ENCODE measurements at places on chromosomes 12 and 14.

DNA sequence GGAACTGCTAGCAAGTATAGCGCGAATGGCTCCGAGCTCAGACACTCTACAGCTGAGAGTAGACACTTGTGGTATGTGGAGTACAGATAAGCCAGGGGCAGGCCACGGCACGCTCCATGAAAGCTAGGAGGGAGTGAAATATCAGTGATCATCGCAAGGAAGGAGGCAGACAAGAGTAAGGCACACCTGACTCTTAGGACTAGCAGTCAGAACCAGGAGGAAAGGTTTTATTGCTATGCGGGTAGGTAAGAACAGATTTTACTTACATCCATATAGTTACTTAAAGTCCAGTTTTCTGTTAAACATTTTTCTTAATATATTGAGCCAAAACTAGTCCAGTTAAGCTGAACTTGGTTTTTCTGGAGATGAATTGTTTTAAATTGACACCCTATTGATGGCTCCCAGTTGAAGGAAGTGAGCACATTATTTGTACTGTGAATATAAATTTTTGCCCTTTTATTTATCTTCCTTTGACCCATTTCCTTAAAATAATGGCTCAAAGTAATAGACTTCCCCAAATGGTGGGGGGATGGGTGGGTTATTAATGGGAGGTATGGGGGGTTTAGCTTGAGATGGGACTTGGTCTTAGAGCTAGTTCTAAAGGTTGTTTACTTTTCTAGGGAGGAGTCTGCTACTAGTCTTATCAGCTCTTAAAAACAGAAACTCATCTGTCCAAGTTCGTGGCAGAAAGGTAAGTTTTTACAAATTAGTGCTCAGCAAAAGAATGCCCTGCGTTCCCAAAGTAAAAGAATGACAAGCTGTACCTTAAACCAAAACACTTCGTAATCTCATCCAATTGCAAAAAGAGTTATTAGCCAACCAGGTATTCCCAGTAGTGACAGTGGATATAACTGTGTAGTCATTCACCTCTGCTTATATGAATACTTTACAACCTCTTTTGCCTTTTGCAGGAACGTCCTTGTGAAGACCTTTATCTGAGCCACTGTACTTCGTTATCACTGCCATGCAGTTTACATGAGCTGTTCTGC is 5.8 kb downstream of the HNRNPA1 start:
- DNase-seq = no peak

GRCh38 chr12:82874945-82875344 is 188.2 kb downstream of the TMTC2 start:
- no peak for DNase-seq

DNA sequence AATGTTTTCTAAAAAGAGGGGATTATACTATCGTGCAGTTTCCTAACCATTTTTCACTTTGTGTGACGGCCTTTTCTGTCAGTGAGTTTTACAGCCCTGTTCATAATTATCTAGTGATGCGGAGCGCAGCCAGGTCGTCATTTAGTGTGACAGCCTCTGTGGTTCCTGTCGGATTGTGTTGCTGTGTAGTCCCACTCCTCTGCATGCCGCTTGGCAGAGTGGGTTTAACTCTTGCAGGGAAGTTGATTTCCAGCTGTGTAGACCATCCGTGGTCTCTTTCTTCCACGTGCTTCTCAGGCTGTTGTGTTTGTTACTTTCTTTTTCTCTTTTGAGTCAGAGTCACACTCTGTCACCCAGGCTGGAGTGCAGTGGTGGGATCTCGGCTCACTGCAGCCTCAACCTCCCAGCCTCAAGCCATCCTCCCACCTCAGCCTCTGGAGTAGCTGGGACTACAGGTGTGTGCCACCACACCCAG is 8.6 kb downstream of the RAN start:
- no peak for DNase-seq

DNA sequence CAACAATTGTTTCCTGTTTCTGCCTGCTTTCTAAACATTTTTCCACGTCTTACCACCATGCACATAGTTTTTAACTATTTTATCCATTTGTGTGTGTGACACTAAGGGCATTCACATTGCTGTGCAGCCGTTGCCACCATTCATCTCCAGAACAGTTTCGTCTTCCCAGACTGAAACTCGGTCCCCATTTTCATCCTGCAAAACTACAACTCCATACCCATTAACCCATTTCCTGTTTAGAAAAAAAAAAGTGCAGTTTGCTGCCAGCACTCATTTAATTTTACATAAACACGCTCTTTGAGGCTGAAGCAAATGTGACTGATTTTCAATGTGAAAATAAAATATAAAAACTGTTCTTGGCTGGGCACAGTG is 15.5 kb downstream of the UBC start:
- no peak for DNase-seq

DNA sequence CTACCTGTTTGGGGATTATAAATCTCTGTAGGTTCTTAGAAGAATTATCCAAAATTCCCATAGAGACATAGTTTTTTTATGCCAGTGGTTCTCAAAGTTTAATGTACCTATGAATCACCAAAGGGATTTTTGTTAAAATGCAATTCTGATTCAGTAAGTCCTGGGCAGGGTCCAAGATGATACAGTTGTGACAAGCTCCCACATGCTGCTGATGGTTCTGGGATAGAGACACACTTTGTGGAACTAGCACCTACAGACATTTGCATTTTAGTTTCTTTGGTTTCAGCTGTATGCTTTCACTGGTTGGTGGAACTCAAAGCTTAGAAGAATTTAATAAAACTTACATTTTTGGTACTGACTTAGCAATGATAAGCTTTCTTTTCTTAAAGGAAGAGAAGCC is 80.4 kb downstream of the PTCSC3 start:
- no peak for DNase-seq

DNA sequence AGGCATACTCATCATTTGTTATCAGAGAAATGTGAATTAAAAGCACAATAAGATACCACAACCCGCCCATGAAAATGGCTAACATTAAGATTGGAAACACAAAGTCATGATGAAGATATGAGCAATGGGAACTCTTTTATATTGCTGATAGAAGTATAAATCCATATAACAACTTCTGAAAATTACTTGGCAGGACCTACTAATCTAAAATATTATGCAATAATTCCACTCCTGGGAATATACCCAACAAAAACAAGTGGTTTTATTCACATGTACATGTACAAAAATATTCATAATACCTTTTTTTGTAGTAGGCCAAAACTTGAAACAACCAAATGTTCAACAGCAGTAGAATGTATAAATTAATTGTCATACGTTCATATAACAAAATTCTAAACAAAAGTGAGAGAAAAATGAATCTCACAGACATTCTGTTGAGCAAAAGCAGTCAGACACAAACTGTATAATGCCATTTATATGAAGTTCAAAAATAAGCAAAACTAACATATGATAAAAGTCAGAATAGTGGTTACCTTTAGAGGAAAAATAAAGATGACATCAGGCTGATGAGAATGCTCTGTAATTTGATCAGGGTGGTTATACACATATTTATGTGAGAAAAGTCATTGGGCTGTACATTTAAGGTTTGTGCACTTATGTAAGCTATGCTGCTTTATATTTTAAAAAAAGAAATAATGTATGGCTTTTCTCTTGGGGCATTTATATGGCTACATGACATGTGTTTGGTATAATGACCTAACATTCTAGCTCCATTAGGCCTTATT is 309.2 kb upstream of the KITLG start:
- DNase-seq = no peak

GRCh38 chr12:74599932-74600331 is 62.3 kb downstream of the ATXN7L3B start:
- DNase-seq = no peak

GRCh38 chr12:2796187-2796666 is 1.5 kb downstream of the FKBP4 start:
- no peak for DNase-seq

- DNase-seq = no peak
Observed at GRCh38 chr14:50901361-50901760, 29.5 kb downstream of the ABHD12B start.

DNA sequence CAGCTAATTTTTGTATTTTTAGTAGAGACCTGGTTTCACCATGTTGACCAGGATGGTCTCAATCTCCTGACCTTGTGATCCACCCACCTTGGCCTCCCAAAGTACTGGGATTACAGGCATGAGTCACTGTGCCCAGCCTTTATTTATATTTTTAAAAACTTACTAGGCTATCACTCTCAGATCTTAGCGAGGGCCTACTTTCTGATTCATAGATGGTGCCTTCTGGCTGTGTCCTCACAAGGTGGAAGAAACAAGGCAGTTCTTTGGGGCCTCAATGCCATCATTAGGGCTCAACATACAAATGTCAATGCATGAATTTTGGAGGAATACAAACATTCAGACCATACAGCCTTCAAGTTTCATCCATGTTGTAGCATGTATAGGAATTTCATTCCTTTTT is 2.4 kb upstream of the DGLUCY start:
- DNase-seq = no peak

GRCh38 chr12:70418101-70418500 is 52.0 kb downstream of the KCNMB4 start:
- DNase-seq = no peak

- no peak for DNase-seq
Observed at GRCh38 chr12:109981311-109981710, 14.9 kb downstream of the GIT2 start.

GRCh38 chr14:94376108-94376975 is 12.1 kb downstream of the SERPINA1 start:
- DNase-seq = no peak

GRCh38 chr12:108884116-108885012 is 4.5 kb downstream of the DAO start:
- DNase-seq = peak; percentile 43

DNA sequence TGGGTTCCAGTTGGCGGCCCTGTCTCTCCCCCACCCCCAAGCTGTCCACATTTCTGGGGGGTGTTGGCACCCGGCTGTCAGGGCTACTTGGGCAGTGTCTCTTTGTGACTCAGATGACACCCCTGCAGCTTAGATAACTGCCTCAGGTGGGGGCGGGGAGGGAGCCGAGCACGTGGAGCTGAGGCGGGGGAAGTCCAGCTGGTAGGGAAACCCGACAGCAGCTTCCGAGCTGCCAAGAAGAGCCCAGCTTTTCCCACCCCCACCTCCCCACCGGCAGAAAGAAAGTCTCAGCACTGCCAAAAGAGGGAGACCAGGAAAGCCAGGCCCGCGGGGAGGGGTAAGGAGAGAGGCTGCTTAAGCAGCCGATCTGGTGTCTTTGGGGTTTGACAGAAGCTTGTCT is 1.4 kb downstream of the LRTM2 start:
- no peak for DNase-seq

- DNase-seq = no peak
Observed at GRCh38 chr12:107653519-107653918, 32.1 kb upstream of the PWP1 start.

GRCh38 chr14:69034612-69035262 is 55.6 kb upstream of the ACTN1 start:
- no peak for DNase-seq

DNA sequence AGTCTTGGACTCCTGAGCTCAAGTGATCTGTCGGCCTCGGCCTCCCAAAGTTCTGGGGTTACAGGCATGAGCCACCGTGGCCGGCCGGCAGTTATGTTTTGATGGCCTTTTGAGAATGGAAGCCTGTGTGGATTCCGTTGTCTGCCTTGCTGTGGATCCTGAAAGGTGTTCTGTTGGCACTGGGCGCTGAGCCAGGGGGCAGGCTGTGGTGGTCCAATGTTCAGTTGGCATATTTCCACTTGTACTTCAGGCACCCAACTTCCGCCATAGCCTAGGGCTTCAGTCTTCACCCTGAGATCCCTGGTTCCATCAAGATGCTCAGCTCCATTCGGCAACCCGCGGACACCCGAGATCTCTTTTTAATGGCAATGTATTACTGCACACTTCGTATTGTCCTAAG is 6.3 kb upstream of the RPLP0 start:
- DNase-seq = no peak

- no peak for DNase-seq
Observed at GRCh38 chr14:50402965-50403364, 6.3 kb upstream of the CDKL1 start.

DNA sequence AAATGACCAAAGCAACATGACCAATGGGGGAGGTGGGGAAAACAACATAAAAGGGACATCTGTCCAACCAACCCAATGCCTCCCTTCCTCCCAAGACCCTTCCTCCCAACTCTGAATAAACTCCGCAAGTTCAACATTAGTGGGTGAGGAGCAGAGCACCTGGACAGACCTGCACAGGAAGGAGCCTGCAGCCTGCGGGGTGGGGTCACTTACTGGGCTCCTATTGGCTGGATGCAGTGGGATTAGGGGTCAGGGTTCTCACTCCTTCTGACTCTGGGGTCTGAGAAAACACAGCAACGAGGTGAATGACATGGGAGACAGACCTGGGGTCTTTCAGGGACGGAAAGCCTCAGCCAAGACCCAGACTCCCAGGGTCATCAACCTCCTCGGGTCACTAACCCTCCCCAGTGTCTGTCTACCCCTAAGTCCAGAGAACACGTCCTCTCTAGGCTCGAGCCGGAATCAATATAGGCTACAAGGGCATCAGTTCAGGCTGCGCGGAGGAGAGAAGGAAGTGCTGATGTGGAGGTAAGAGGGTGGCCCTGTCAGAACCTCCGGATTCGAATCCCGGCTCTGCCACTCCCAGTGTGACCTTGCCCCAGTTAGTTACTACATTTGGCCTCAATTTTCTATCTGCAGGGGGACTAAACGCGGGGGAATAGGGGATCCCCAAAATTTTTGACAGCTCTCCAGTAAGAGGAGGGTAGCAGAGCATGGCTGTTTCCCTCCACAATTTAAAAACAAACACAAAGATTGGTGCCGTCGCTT is 860 bp downstream of the NDRG2 start:
- no peak for DNase-seq

- no peak for DNase-seq
Observed at GRCh38 chr12:64171715-64172114, 50.4 kb downstream of the KICS2 start.

GRCh38 chr14:24695265-24696241 is 61.6 kb upstream of the GZMB start:
- DNase-seq = no peak
